ENCODE measurements at places on chromosomes 7 and 10.

GRCh38 chr7:157987906-157988305 lies 599.7 kb downstream of the PTPRN2 start:
- DNase-seq: no peak

- no peak for DNase-seq
These were observed 130.9 kb upstream of the PRR15 start for GRCh38 chr7:29432721-29433120.

GRCh38 chr7:17984288-17984687 lies 43.4 kb downstream of the PRPS1L1 start:
- no peak for DNase-seq

GRCh38 chr10:120132811-120133210 lies 240.3 kb downstream of the SEC23IP start:
- DNase-seq: no peak

GRCh38 chr7:33725111-33726025 lies 180.0 kb upstream of the BMPER start:
- DNase-seq: no peak

- DNase-seq: no peak
These were observed 964.5 kb downstream of the CNTNAP2 start for GRCh38 chr7:147081117-147081516.

- DNase-seq: peak; percentile 60
These were observed 240.1 kb downstream of the ELMO1 start for GRCh38 chr7:37208528-37208927.

DNA sequence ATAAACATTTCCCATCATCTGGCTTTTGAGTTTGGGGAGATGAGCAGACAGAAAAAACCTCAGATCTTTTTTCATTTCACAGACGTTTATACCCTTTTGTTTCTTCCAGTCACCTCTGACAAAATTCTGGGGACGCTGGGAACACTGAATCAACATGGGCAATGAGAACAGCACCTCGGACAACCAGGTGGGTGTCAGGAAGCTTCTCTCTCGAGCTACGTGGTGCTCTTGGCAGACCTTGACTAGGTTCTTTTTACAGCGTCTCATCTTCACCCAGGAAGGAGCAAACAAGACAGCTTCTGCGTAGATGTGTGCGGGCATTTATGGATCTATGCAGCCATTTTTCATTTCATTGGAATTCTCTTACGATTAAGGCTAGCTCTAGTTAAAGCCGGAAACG lies 32.9 kb downstream of the TACC2 start:
- DNase-seq: no peak

- DNase-seq: no peak
These were observed 93.3 kb downstream of the BMS1 start for GRCh38 chr10:42875798-42876341.

DNA sequence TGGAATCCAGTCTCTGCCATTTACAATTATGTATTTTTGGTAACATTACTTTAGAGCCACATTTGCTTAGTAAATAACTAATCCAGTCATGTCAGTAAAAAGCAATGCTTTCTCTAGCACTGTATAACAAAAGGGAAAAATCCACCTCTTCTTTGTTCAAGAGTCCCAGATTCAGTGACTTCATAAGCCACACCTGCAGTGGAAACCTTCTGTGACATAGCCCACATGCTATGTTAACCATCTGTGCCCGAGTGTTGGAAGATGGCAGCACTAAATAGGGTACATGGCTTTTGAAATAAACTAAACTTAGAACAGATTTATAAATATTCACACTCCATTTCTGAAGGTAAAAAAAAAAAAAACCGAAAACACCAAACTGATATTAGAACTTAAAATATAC lies 83.0 kb downstream of the CTTNBP2 start:
- DNase-seq: no peak

DNA sequence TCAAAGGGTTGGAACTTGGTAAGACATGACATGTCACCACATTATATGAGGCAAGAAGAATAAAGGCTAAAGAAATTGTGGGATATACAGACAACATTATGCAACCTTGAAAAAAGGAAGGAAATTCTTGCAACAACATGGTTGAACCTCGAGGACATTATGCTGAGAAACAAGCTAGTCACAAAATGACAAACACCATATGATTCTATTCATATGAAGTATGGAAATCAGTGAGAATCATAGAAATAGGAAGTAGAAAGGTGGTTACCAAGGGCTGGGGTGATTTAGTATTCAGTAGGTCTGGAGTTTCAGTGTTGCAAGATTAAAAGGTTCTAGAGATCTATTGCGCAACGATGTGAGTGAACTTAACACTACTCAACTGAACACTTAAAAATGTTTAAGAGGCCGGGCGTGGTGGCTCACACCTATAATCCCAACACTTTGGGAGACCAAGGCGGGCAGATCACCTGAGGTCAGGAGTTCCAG lies 126.9 kb upstream of the TBX20 start:
- peak; percentile 57 for DNase-seq

DNA sequence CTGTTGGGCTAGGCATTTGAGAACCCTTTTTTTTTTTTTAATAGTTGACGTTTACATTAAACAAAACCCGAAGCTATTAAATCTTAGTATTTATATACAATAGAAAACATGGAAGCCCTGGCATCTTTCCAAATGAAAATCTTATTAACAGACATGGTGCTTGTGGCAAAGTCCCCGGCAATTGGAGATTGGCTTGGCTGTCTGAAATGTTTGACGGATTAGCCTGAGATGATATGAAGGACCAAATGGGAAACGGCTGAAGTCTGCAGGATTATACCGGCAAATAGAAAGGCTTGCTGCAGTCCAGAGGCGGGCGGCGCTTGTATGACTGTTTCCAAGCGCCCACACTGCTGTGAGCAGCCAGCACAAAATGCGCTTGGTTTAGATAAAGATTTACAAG lies 105.6 kb downstream of the BUB3 start:
- DNase-seq: no peak

- no peak for DNase-seq
These were observed 155.0 kb upstream of the FZD1 start for GRCh38 chr7:91109200-91109599.

GRCh38 chr10:126468876-126469643 lies 80.8 kb upstream of the ADAM12 start:
- DNase-seq: no peak

DNA sequence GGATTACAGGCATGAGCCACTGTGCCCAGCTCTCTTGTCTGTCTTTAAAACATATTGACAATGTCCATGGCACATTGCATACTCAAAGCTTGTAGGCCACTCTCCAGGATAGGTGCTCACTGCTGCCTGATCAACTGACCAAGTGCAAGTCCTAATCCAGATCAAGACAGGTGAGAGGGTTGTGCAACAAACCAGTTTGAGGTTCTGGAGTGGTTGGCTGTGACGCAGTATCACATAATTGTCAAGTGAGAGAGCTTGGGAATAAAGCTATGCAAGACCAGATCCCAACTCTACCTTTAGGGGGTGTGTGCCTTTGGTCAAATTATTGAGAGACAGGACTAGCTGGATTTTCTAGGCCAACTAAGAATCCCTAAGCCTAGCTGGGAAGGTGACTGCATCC lies 43.0 kb upstream of the OPN4 start:
- DNase-seq: no peak

DNA sequence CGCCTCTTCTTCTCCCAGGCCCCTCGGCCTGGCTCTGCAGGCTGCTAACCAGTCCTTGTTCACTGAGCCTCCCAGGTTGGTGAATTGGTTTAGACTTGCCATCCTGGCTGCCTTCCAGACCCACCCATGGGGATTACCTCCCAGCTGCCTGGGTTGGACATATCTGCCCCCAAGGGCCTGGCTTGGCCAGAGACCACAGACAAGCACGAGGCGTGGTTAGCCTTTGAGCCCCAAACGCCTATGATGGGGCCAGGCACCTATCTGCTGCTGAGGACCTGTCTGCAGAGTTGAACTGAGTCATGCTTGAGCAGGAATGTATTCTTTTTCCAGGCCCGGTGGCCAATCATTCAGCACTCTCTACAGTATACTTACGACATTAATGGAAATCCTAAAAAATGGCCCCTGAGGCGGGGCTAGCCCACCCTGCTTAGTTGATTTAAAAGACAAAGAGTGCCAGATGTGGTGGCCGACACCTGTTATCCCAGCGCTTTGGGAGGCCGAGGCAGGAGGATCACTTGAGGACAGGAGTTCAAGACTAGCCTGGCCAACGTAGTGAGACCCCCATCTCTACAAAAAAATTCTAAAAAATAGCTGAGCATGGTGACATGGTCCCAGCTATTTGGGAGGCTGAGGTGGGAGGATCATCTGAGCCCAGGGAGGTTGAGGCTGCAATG lies 361.5 kb downstream of the FRMD4A start:
- DNase-seq: no peak

DNA sequence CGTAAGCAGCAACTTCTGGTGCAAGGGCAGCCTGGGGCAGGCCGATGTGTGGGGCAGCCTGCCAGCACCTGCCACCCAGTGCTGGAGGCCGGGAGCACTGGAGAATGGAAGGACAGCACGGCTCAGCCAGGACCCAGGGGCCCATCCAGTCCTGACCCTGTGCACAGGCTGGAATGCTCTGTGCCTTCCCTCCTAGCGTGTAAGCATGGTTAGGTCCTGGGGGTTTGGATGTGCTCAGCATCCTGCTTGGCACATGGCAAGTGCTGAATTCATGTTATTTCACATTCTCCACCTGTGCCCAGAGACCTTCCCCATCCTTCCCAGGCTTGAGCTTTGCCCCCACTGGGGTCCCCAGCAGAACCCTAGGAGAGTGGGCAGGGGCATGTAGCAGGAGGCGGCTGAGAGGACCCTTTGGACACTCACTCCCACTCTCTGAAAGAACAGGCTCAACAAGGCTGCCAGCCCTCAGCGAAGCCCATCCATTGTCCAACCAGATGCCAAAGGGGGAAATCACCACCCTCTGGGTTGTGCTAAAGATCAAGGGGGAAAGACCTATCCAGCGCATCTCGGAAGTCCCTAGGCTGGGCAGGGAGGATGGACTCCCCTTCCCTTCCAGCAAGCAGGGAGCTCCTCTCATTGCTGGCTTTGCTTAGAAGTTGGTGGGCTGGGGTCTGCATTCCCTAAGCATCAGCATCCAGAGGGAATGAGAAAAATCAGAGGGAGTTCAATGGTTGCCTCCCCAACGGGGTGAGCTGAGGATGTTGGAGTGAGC lies 29.7 kb downstream of the ANXA8 start:
- DNase-seq: no peak

- no peak for DNase-seq
These were observed 44.4 kb downstream of the DNAH11 start for GRCh38 chr7:21587139-21587784.

- no peak for DNase-seq
These were observed 1.2 kb downstream of the GFRA1 start for GRCh38 chr10:116271593-116272439.

- peak; percentile 47 for DNase-seq
These were observed 554 bp downstream of the CSGALNACT2 start for GRCh38 chr10:43138757-43139241.

- DNase-seq: no peak
These were observed 641.1 kb downstream of the PCDH15 start for GRCh38 chr10:54159924-54160323.

GRCh38 chr7:159038066-159038465 lies 106.6 kb downstream of the VIPR2 start:
- no peak for DNase-seq

DNA sequence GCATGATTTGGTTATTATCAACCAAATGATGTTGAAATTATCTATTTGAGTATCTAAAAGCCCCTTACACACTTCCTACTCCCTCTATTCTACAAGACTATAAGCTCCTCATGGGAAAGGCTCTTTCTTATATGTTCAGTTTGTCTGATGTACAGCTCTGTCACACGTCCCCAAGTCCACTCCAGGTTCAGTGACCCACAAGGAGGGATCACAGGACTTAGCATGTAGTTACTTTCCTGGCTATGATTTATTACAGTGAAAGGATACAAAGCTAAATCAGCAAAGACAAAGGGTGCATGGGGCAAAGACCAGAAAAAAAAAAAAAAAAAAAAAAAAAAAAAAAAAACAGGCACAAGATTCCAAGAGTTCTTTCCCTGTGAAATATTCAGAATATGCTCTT lies 125.6 kb upstream of the TMEM106B start:
- no peak for DNase-seq

DNA sequence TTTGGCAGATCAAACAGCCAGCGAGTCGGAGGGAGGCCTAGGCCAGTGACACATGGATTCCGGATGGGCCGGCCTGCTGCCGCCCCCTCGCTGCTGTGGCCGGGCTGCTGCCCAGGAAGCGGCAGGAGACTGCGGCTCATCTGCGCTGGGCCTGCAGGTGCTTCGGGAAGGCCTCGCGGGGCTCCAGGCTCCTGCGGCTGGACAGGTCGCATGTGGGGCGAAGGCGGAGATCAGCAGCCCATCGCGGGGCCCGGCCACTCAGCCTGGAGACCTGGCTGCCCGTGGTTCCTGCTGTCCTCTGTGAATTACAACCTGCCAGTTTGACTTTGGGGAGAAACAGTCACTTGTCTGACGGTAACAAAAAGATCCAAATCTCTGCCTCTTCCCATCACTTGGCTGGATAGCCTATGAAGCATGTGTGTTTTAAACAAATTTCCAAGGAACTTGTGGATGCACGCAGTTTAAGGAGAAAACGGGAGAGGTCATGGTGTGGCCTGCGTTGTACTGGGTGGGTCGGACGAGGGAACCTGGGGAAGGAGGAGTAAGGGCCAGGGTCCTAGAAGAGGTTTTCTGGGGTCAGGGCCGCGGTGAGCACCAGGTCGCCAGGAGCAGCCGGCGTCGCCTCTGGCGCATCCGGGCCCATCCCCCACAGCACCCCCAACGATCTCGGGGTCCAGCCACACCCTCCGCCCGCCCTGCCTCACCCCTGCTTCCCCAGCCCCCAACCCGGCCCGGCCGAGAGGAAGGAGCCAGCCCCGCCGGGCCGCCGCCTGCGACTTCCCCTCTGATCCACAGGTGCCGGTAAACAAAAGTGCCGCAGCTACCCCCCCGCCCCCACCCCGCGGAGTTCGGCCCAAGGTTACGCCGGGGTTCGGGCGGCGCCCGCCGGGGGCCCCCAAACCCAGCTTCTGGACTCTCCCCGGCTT lies 1.6 kb downstream of the SPOCK2 start:
- peak; percentile 26 for DNase-seq

GRCh38 chr7:2018569-2019460 lies 213.9 kb downstream of the MAD1L1 start:
- peak; percentile 96 for DNase-seq

- peak; percentile 52 for DNase-seq
These were observed 989 bp downstream of the ERLIN1 start for GRCh38 chr10:100184840-100185239.

DNA sequence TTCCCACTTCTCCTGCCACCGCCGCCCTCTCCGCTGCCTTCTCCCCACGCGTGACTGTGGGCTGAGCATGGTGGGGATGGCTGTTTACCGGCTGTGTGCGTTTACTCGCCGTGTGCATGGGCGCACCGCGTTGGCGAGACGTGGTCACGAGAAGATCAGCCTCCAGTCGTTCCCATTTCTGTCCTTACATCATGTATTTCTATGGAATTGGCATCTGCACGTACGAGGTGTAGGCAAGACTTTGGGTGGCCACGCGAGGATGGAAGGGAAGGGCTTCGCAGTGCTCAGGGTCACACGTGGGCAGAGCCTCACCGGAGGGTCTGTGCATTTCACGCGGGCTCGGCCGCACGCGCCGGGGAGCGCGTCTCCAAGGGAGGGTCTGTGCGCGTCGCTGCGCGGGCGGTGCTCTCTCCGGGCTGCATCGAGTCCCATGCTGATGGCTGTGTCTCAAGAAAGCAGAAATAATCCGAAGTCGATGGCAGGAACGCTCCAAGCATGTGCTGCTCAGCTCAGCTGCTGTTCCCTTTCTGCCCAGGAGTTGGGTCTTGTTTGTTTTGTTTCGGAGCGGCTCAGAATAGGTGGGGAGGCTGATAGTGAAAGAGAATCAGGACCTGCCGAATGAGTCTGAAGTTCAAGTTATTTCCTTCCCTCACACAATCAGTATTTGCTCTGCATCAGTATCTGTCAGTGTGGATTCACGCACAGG lies 973 bp downstream of the CAMK1D start:
- DNase-seq: peak; percentile 62

Measured in KBM-7 (cell line).